ENCODE measurements at places on chromosomes 16 and 17. TPM values are rescaled to one million over a fixed set of nuclear protein-coding genes. Genes with fewer than 3 reads are reported as not detected.

CNGB1 gene
- total RNA-seq: not detected

OTOP2 gene
- total RNA-seq: not detected

SBK1 gene
- 82.6 TPM for total RNA-seq

CDH15 gene
- 0.41 TPM for total RNA-seq

GFAP gene
- total RNA-seq: 1.5 TPM

TSPOAP1 gene
- 10.9 TPM for total RNA-seq

GRCh38 chr16:56019274-56019673 is 144.1 kb upstream of the CES5A start:
- H3K27ac ChIP-seq: no peak overlapping the region
- no peak overlapping the region for H3K4me3 ChIP-seq
- H3K36me3 ChIP-seq: no peaks in the 10 kb centered on the region
- H3K4me1 ChIP-seq: no peaks in the 10 kb centered on the region
- DNase-seq: no peak
- H3K27me3 ChIP-seq: peaks cover 2% of the 10 kb centered on the region

GRCh38 chr17:14791221-14791620 is 473.9 kb downstream of the PMP22 start:
- H3K36me3 ChIP-seq: no peaks in the 10 kb centered on the region
- H3K4me3 ChIP-seq: no peak overlapping the region
- no peak for DNase-seq
- no peak overlapping the region for H3K27ac ChIP-seq

DNA sequence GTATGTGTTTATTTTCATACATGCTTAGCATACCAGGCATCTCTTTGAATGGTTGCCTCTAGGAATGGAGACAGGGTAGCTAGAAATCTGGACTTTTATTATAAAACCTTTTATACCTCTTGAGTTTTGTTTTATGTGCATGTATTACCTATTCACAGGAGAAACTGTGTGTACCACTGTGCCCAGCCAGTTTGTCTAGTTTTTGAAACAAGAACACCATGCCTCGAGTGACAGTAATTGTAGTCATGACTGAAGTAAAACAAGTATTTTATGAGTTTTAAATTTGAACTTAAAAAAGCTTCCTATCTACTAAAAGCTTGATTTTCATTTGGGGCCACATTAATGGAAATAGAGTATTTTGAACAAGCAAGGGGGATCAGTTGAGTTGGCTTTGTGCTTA is 57.4 kb downstream of the SNTB2 start:
- H3K4me1 ChIP-seq: no peaks in the 10 kb centered on the region
- H3K27ac ChIP-seq: no peak overlapping the region
- no peak for DNase-seq

DNA sequence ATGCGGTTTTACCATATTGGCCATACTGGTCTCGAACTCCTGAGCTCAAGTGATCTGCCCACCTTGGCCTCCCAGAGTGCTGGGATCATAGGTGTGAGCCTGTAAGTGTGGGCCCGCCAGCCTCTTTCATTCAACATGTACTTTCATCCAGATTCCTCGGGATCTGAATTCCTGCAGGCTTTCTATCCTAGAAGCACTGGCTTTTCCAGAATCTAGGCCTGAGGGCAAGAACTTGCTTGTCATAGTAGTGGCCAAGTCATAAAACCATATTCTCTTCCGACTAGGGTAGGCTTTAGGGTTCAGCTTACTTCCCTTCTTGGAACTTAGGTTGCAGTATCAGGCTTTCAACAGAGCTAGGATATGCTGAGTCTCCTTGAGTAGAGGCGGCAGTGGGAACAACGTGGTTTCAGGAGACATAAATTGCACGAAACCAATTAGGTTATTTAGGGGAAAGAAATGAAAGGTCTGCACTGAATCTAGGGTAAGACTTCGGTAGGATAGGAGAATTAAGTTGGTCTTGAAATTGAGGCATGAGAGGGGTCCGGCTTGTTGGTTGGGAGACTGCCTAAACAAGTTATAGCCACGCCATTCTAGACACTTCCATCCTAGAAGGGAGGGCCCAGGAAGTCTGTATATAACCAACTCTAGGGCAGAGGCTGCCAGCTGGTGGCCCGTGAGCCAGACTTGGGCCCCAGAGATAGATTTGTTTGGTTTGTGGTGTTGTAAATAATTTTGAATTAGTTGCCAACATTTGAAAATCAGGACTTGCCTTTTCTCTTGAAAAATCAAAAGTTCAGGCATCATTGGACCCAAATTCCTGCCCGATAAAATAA is 15.6 kb downstream of the SLC7A6 start:
- no peaks in the 10 kb centered on the region for H3K27me3 ChIP-seq
- peaks cover 13% of the 10 kb centered on the region for H3K36me3 ChIP-seq
- H3K27ac ChIP-seq: no peak overlapping the region
- no peak overlapping the region for H3K4me3 ChIP-seq
- H3K4me1 ChIP-seq: peaks cover 3% of the 10 kb centered on the region

GRCh38 chr17:4751932-4752331 is 12.2 kb upstream of the CXCL16 start:
- H3K4me1 ChIP-seq: peaks cover 7% of the 10 kb centered on the region
- peaks cover 7% of the 10 kb centered on the region for H3K27me3 ChIP-seq
- DNase-seq: no peak
- no peak overlapping the region for H3K4me3 ChIP-seq
- no peak overlapping the region for H3K27ac ChIP-seq
- H3K36me3 ChIP-seq: no peaks in the 10 kb centered on the region

- H3K27ac ChIP-seq: peak overlapping the region; percentile 98
- H3K36me3 ChIP-seq: peaks cover 20% of the 10 kb centered on the region
- no peaks in the 10 kb centered on the region for H3K27me3 ChIP-seq
- no peak for DNase-seq
- peak overlapping the region; percentile 39 for H3K4me3 ChIP-seq
Measured at GRCh38 chr17:66549731-66550207, 247.4 kb downstream of the PRKCA start.

DNA sequence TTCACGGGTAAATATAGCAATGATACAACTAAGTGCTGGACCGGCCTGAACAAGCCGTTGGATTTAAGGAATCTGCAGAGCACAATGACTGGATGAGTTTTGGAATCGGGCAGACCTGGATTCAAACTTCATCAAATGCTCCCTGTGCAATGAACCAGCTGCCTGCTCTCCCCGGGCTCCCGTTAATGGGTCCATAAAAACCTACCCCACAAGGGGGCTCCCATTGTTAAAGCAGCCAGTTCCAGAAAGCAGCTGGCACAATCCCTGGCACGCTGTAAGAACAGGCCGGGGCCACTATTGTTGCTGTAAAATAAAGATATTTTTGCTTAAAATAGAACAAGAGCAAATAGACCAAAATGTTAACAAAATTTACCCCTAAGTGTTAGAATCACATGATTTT is 131.9 kb downstream of the C16orf95 start:
- H3K36me3 ChIP-seq: peaks cover 16% of the 10 kb centered on the region
- DNase-seq: no peak
- no peak overlapping the region for H3K4me3 ChIP-seq
- H3K4me1 ChIP-seq: no peaks in the 10 kb centered on the region
- peaks cover under 1% of the 10 kb centered on the region for H3K27me3 ChIP-seq

GRCh38 chr17:75468779-75469373 is 12.4 kb downstream of the TMEM94 start:
- no peaks in the 10 kb centered on the region for H3K27me3 ChIP-seq
- no peaks in the 10 kb centered on the region for H3K4me1 ChIP-seq

DNA sequence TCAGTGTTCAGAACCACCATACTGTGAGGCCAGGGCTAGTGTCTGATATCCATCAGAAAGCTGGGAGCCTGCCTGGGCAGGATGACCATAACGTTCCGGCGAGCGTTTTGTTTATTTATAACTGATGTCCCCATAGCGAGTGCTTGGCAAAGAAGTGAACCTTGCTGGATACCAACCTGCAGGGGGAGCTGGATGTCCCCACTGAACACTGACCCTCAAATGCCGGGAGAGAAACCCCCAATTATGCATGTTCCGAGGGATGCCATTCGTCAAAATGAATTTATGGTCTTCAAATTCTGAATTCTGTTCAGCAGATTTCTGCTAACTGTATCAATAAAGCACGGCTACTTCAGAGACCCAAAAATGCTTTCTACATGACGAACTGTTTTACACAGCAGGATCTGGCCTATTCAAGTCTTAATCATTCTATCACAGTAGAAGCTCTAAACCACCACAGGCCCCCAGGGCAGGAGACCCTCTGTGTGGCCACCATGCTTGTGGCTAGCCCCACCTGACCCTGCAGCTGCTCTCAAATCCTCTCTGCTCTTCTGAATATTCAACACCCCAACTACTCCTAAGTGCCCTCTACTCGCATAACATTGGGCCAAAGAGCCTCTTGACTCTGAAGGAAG is 15.2 kb downstream of the MED24 start:
- H3K4me1 ChIP-seq: peaks cover 18% of the 10 kb centered on the region
- H3K27me3 ChIP-seq: no peaks in the 10 kb centered on the region
- H3K4me3 ChIP-seq: 0 out of 2 replicates have a peak overlapping the region, but pooled peaks have one; percentile 6
- H3K36me3 ChIP-seq: no peaks in the 10 kb centered on the region
- peak; percentile 59 for DNase-seq

- DNase-seq: no peak
- H3K36me3 ChIP-seq: no peaks in the 10 kb centered on the region
- no peaks in the 10 kb centered on the region for H3K4me1 ChIP-seq
- peaks cover 28% of the 10 kb centered on the region for H3K27me3 ChIP-seq
- H3K4me3 ChIP-seq: no peak overlapping the region
Measured at GRCh38 chr17:28421787-28422305, 15.8 kb upstream of the SLC46A1 start.

GRCh38 chr17:21678393-21679081 is 13.8 kb upstream of the KCNJ18 start:
- H3K27ac ChIP-seq: no peak overlapping the region
- H3K27me3 ChIP-seq: peaks cover 39% of the 10 kb centered on the region
- H3K4me3 ChIP-seq: no peak overlapping the region

DNA sequence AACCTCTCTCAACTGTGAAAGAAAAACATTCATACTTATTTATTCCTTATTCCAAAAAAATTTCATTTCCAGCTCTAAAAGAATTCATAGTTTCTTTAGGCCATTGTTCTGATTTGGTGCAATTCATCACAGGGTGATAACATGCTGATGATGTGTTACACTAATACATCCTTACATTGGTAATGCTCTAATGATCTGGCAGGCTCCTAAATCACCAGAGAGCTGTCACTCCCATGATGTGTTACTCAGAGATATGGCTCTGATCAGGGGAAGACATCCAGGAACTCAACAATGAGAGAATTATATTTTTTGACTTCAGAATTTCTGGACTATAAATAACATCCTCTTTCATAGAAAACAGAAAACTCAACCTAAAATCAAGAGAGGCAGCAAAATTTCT is 209.3 kb downstream of the CHD9NB start:
- H3K27me3 ChIP-seq: no peaks in the 10 kb centered on the region
- no peaks in the 10 kb centered on the region for H3K4me1 ChIP-seq
- peaks cover 11% of the 10 kb centered on the region for H3K36me3 ChIP-seq

DNA sequence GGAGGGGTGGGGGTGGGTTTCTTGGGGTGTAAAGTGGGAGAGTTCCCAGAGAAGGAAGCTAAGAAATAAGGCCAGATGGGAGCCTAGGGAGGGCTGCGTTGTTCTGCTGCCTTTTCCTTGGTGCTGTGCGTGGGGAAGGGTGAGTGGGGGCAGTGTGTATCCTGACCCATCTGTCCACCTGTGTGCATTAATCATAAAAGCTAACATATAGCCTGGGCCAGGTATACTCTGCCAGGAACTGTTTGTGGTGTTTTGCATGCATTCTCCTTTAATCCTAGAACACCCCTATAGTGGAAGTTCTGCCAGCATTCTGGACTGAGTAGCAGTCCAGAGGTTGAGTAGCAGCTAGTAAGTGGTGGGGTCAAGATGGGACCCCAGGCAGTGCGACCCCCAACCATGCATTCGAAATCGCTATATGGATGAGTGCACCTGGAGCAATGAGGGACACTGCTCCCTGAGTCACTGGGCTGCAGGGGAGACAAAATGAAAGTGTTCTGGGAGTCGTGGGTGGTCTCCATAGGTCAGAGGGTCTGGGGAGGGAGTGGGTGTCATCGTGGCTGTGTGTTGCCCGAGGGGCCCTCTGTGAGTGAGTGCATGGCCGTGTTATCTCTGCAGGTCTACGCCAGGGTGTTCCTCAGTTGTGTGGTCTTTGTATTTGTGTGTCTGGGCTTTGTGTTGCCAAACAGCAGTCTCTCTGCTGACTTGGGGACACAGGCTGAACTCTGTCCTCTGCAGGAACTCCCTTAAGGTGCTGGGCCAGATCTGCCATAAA is 1.3 kb downstream of the ERBB2 start:
- DNase-seq: no peak
- peak overlapping the region; percentile 95 for H3K4me3 ChIP-seq
- no peaks in the 10 kb centered on the region for H3K27me3 ChIP-seq
- H3K27ac ChIP-seq: peak overlapping the region; percentile 52

DNA sequence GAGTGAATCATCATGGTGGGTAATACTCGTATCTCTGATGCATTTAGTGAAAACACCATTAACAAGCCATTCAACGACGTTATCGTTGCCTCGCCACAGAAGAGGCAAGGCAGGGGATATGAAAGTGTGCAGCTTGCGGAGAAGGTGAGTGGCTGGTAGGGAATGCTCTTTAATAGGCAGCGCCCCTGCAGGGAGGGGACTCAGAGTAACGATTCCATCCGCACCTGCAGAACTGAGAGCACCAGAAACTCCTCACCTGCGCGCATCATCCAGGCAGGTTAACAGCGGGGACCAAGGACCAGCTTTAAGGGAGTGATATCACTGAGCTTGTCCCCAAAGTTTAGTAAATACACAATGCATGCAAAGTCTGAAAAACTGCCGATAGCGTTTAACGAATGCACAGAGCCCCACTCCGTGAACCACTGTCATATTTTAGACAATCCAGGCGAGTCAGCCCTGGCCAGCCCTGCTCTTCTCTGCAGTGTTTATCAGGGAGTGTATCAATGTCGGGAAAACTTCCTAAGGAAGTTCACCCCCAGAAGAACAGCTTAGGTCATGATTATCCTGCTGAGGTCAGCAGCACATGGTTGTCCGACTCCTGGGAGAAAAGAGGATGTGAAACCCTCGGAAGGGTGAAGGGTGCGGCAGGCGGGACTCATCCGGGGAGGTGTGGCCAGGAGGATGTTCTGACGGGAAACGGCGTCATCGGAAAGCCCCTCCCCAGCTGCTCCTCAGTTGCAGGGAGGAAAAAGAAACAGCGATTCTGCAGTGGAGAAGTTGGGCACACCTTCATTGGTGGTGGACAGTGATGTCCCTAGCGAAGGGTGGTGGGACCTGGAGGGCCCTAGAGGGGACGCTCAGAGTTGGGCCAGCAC is 68.5 kb upstream of the DNAH17 start:
- H3K27me3 ChIP-seq: no peaks in the 10 kb centered on the region
- no peaks in the 10 kb centered on the region for H3K36me3 ChIP-seq
- H3K4me3 ChIP-seq: no peak overlapping the region
- no peak overlapping the region for H3K27ac ChIP-seq
- no peaks in the 10 kb centered on the region for H3K4me1 ChIP-seq
